ENCODE measurements at places on chromosomes 1 and 21. TPM values are rescaled to one million over a fixed set of nuclear protein-coding genes. Genes with fewer than 3 reads are reported as not detected.

Gene S100A11
- total RNA-seq: 119 TPM

Gene HCN3
- 1.7 TPM for total RNA-seq

Gene OR10J1
- not detected for total RNA-seq

GRCh38 chr1:77948841-77949424 is 29.9 kb downstream of the FUBP1 start:
- H3K27me3 ChIP-seq: no peaks in the 10 kb centered on the region
- H3K4me1 ChIP-seq: peaks cover 18% of the 10 kb centered on the region
- DNase-seq: no peak
- no peaks in the 10 kb centered on the region for H3K36me3 ChIP-seq
- no peak overlapping the region for H3K4me3 ChIP-seq

GRCh38 chr21:15437883-15438282 is 291.9 kb upstream of the USP25 start:
- H3K36me3 ChIP-seq: no peaks in the 10 kb centered on the region
- H3K4me1 ChIP-seq: peaks cover 15% of the 10 kb centered on the region
- H3K4me3 ChIP-seq: no peak overlapping the region
- H3K27ac ChIP-seq: no peak overlapping the region

GRCh38 chr1:215730600-215730999 is 163.5 kb downstream of the KCTD3 start:
- no peaks in the 10 kb centered on the region for H3K27me3 ChIP-seq
- no peak overlapping the region for H3K4me3 ChIP-seq
- no peak for DNase-seq
- no peaks in the 10 kb centered on the region for H3K36me3 ChIP-seq
- no peaks in the 10 kb centered on the region for H3K4me1 ChIP-seq
- H3K27ac ChIP-seq: no peak overlapping the region

GRCh38 chr1:205568469-205569361 is 63.1 kb downstream of the ELK4 start:
- H3K27me3 ChIP-seq: no peaks in the 10 kb centered on the region
- H3K27ac ChIP-seq: no peak overlapping the region
- no peaks in the 10 kb centered on the region for H3K4me1 ChIP-seq

- DNase-seq: no peak
- H3K4me3 ChIP-seq: no peak overlapping the region
- H3K36me3 ChIP-seq: no peaks in the 10 kb centered on the region
- H3K27ac ChIP-seq: no peak overlapping the region
These were observed 21.3 kb downstream of the RAB3B start for GRCh38 chr1:51969038-51969705.
